ENCODE measurements at places on chromosomes 13 and 19.

DNA sequence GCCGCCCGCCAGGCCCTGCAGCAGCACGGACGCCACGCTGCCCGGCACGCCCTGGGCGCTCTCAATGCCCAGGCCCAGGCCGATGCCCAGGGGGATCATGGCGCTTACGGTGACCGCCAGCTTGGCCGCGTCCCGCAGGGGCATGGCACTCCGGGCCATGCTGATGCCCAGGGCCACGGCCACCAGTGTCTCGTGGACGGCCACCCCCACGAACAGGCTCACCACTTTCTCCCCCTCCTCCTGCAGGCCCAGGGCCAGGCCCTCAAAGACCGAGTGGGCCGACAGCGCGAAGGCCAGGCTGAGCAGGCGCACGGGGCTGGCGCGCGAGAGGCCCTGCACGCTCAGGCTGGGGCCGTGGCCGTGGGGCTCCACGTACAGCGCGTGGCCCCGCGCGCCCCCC is 6.9 kb downstream of the SLC39A3 start:
- no peak for DNase-seq

DNA sequence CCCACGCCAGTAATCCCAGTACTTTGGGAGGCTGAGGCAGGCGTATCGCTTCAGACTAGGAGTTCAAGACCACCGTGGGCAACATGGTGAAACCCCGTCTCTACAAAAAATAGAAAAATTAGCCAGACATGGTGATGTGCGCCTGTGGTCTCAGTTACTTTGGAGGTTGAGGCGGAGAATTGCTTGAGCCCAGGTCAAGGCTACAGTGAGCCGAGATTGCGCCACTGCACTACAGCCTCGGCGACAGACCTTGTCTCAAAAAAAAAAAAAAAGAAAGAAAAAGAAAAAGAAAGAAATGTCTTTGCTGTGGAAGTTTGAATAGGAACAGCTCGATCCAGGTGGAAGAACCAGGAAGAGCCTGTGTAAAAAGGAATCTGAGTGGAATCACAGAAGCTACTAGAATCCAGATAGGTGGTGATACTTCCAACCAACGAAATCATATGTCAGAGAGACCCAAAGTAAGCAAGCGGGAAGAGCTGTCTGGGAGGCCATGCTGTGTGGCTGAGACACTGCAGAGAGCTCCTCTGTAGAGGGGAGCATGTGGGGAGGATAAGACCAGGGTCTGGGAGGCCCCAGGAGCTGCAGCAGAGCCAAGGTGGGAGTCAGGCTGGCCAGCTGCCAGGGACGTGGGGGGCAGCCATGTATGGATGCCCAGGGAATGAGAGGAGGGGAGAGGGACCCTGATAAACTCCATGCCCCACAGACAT is 21.1 kb downstream of the LATS2 start:
- DNase-seq = no peak

DNA sequence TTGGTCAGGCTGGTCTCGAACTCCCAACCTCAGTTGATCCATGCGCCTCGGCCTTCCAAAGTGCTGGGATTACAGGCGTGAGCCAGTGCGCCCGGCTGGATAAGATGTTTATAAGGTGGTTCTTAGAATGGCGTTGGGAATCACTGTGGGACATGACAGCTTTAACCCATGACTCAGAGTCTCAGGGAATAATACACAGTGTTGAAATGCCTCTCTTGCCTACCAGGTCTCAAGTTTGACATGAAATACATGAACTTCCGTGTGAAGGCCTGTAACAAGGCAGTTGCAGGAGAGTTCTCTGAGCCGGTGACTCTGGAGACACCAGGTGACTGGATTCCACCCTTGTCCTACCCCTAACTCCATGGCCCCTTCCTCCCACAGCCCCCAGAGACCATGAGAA is 12.6 kb downstream of the FSD1 start:
- no peak for DNase-seq

DNA sequence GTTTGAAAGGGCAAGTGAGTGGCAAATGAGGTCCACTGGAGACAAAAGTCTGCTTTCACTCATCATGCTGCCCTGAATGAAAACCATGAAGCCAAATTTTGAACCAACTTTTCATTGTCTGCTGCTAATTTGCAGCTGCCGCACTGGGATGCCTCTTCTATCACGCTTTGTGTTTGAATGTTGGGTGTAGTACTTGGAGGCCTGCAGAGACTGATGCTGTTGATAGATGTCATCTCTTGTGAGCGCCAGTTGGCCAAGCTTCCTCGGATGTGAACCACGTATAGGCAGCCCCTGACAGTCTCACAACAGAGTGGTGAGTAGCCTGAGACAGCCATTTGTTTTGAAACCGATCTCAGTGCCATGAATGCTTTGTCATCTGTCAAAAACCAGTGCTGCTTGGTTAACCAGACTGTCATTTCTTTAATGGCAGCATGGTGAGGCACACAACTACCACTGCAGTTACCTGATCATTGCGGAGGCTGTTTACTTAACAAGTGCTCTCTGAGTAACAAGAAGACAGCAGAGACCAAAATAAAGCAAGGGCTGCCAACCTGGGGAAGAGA is 31.2 kb upstream of the SLC10A2 start:
- DNase-seq = peak; percentile 31

- no peak for DNase-seq
Observed at GRCh38 chr19:29277102-29277501, 64.2 kb upstream of the UQCRFS1 start.

- DNase-seq = peak; percentile 30
Observed at GRCh38 chr19:48624791-48625723, 5.8 kb downstream of the SPHK2 start.

DNA sequence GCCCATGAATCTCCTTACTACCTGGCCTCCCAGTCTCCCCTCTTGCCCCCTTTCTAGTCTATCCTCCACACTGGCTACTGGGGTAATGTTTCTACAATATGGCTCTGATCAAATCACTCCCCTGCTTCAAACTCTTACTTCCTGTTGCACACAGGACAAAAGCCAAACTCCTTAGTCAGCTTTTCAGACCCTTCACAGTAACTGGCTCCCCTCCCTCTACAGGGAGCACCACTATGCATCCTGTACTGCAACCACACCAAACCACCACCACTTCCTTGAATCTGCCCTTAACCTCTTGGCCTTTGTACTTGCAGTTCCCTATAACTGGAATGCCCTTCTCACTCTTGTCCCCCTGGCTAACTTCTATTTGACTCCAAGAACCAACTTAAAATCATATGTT is 32.2 kb downstream of the DEDD2 start:
- DNase-seq = no peak

GRCh38 chr13:52899206-52899605 is 50.8 kb upstream of the PCDH8 start:
- no peak for DNase-seq

DNA sequence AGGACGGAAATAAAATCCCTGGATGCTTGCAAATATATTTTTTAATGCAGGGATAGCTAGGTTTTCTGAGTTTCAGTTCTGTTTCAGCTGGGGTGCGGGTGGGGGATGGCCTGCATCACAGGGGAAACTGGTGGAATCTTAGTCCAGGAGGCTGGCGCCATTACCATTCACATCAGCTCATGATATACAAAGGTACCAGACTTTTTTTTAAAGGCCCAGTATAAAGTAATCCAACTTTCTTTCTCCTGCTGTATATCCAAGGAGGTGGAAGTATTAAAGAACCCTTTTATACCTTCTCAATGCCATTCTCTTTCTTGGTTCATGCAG is 343.8 kb downstream of the KCNRG start:
- DNase-seq = no peak

DNA sequence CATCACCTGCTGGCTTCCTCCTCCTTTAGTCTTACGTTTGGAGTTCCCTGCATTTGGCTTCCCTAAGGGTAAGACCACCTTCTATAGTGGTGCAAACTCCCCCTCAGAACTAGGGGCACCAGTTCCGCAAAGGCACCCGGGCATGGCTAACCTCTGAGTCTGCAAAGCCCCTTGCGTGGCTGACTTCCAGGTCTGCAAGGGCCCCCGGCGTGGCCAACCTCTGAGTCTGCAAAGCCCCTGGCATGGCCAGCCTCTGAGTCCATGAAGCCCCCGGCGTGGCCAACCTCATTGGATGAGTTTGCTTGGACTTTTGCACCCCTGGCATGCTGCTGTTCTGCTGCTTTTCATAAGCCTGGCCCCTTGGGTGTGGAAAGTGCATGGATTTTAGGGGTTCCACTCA is 5.1 kb downstream of the MCF2L start:
- DNase-seq = no peak

GRCh38 chr19:48874303-48875135 is 2.3 kb downstream of the PPP1R15A start:
- no peak for DNase-seq

- no peak for DNase-seq
Observed at GRCh38 chr13:109599901-109600657, 186.3 kb downstream of the IRS2 start.

GRCh38 chr19:31152906-31153305 is 196.3 kb downstream of the TSHZ3 start:
- DNase-seq = no peak

- DNase-seq = no peak
Observed at GRCh38 chr13:52383366-52383765, 22.6 kb downstream of the THSD1 start.

- no peak for DNase-seq
Observed at GRCh38 chr13:92122186-92122853, 723.9 kb downstream of the GPC5 start.

GRCh38 chr19:17327068-17327653 is 7.5 kb downstream of the ANO8 start:
- DNase-seq = no peak

- DNase-seq = no peak
Observed at GRCh38 chr13:30877335-30877734, 28.7 kb upstream of the MEDAG start.

DNA sequence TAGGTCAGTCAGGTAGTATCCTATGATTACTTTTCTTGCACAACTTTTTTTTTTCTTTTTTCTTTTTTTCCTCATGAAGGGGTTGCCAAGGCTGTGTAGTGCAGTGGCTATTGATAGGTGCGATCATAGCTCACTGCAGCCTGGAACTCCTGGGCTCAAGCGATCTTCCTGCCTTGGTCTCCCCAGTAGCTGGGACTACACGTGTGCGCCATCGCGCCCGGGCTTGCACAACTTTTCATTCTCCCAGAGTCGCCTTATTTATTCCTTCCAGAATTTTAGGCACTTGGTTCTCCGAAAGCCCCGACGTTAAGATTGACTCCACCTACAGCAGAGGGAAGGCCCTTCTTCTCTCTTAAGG is 867 bp upstream of the ZNF613 start:
- no peak for DNase-seq

GRCh38 chr19:42816894-42817293 is 51.4 kb upstream of the PSG8 start:
- DNase-seq = no peak

DNA sequence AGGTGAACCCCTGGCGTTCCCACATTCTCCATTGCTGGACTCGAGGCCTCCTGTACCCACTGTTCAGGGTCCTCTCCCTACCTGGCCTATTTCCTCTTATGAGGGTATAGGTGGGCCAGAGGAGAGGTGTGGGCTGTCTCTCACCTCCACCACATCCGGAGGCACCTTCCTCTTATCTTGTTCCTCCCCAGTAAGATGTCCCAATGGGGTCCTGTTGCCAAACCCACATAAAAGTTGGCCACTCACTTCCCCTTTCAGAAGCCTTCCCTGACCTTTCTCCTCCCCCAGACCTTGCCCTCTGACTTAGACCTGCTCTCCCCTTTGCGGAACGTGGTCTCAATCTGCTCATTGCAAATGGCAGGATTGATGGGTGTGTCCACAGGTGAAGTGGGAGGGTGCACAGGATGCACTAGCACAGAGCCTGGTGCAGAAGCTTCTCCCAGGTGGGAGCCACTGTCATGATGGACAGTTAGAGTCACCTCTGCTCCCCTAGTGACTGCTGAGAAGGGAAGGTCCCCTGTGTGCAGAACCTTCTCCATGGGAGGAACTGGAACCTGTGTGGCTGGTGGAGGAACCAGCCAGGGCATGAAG is 1.3 kb downstream of the CYP4F3 start:
- DNase-seq = no peak

GRCh38 chr19:16417660-16418596 is 53.8 kb downstream of the EPS15L1 start:
- no peak for DNase-seq

DNA sequence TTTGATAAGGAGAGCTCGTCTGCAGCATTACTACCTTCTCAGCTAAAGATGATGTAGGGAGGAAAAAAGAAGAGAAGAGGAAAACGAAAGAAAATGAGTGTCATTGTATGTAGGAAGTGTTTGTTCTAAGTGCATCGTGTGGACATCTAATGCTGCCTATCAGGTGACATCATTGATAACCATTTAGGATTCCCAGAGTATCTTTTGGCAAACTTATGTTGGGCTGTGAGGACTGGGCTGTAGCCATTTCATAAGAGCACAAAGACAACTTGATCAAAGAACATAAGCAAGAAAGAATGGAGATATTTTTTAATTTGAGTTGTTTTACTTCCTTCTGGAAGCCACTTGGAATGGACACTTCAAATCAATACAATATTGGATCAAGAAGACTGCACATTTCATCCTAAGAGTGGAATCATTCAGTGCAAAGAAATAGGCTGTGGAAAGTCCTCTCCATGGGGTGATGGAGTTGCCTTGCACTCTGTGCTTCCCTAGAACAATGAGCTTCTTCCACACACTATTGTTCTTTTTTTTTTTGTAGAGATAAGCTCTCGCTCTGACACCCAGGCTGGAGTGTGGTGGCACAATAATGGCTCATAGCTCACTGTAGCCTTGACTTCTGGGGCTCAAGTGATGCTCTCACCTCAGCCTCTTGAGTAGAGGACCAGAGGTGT is 52.4 kb upstream of the UBL3 start:
- DNase-seq = no peak

DNA sequence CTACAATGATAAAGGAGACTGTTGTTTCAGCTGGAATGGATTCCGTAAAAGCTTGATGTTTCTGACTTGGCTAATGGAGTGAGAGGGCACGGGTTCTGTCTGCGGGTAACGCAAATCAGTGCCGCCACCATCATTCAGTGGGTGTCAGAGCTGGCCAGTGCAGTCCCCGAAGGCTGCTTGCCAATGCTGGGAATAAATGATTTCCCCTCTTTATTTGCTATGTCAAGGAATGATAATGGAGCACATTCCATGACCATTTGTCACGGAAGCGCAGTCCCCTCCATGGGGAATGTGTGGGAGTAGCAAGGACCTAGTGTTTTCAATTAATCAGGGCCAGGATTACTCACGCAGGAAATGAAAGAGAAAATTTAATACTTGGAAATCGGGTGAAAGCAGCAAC is 899.3 kb downstream of the UQCRFS1 start:
- DNase-seq = no peak

DNA sequence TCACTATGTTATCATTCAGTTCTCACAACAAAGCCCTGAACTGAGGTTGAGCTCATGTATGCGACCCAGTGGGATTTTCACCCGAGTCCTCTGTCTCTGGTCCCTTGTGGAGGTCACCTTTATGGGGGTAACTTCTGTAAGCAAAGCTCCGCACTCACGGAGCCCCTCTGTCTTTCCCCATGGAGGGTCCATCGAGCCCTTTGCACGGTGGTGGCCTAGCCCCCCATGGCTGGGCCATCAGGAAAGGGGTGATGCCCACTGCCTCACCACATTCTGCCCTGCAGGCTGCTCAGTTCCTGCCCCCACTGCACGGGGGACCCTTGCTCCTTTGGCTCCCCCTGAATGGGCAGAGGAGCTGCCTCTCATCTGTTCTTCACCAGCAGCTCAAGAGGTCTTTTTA is 39.6 kb downstream of the CHST8 start:
- no peak for DNase-seq

GRCh38 chr19:38190061-38190460 is 34.0 kb downstream of the DPF1 start:
- no peak for DNase-seq

GRCh38 chr13:112073245-112074138 is 6.5 kb downstream of the SOX1 start:
- DNase-seq = no peak

Data from nucleus accumbens (tissue), 56 donors.